Stimulated activated CD8-positive, alpha-beta memory T cell treated with anti-CD3 and anti-CD28 coated beads, Interleukin-15, amount 100 ng/mL, for 1 hour (primary cell): ENCODE measurements at places on chromosomes 7 and 10.

DNA sequence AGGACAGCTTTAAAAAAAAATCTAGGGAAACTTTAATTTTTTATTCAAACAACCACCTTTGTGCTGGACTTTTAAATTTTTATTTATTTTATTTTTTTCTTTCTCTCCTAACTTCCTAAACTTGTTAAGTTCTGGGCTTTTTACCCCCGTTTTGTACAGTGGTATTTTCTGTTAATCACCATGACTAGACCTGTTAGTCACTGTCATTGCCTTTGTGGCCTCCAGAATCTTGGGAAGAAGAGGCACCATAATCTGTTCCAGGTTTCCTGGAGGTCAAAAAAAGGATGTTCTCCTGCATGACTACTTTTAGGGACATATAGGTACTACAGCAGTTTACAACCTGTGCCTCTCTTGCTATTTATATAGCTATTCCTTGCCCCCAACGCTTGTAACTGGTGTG is 31.1 kb upstream of the DDX50 start:
- DNase-seq = no peak

GRCh38 chr7:81624650-81625631 is 144.9 kb downstream of the HGF start:
- DNase-seq = no peak

- no peak for DNase-seq
Observed at GRCh38 chr7:148722340-148723165, 23.9 kb downstream of the CUL1 start.

GRCh38 chr10:58518775-58519174 is 6.1 kb downstream of the BICC1 start:
- no peak for DNase-seq

DNA sequence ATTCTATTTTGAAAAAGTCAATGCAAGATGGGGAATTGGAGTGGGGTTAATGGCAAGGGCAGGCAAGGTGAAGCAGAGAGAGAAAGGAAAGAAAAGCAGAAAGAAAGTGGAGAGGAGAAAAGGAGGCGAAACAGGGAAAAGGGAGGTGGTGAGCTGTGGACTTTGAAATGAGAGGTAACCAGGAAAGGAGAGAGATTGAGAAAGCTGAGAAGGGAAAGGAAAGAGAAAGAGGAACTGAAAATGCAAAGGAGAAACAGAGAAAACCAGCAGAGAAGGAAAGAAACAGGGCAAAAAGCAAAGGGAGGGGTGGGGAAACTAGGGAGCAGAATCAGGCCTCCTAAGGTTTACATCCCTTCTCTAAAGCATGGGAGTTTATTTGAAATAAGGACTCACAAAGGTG is 72.5 kb upstream of the TPK1 start:
- no peak for DNase-seq

DNA sequence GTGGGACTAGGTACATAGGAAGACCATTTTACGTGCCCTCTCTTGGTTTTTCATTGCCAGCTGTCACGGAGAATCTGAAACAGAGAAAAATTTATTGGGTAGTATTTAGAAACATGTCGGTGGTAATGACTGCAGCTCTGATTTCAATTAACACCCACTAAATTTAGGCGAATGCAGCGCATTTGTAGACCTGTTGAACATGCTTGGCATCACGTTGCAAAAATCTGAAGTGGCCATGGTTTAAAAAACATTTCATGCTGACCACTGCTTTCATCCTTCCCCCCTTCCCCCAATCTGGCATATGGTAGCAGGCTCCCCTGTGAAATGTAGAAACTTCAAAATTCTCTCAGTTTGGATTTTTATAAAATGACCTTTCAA is 34.0 kb downstream of the LRMDA start:
- no peak for DNase-seq

- no peak for DNase-seq
Observed at GRCh38 chr10:4701016-4701415, 125.0 kb upstream of the AKR1E2 start.

DNA sequence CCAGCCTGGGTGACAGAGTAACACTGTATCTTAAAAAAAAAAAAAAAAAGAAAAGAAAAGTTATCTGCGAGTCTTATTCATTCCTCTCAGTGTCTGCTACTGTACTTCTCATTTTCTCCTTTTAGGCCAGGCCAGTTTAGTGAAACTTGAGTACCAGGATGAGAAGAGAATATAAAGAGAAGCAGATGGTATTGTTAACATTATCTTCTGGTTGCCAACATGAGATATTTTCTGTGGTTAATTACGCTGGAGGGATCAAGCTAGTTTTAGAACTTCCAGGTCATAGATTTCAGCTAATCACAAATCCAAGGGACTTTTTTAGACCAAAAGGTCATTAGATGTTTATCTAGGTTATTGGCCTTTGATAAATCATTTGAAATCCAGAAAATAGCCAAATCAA is 252.6 kb upstream of the SMIM30 start:
- no peak for DNase-seq

DNA sequence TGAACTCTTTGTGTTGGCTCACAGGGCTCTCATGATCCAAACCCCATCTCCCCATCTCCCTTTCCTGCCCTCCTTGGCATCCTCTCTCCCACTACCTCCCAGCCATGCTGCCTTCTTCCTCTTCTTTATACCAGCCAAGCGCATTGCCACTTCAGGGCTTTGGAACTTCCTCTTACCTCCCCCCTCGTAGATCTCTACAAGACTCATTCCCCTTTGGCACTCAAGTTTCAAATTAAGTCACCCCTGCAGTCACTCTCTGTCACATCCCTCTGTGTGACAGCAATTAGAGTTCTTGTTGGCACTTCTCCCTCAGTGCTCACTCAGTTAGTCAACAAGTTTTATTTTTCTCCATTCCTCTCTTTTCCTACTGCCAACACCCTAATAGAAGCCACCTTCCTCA is 20.8 kb upstream of the NRP1 start:
- no peak for DNase-seq

- no peak for DNase-seq
Observed at GRCh38 chr7:100211342-100211780, 8.4 kb upstream of the PVRIG start.

DNA sequence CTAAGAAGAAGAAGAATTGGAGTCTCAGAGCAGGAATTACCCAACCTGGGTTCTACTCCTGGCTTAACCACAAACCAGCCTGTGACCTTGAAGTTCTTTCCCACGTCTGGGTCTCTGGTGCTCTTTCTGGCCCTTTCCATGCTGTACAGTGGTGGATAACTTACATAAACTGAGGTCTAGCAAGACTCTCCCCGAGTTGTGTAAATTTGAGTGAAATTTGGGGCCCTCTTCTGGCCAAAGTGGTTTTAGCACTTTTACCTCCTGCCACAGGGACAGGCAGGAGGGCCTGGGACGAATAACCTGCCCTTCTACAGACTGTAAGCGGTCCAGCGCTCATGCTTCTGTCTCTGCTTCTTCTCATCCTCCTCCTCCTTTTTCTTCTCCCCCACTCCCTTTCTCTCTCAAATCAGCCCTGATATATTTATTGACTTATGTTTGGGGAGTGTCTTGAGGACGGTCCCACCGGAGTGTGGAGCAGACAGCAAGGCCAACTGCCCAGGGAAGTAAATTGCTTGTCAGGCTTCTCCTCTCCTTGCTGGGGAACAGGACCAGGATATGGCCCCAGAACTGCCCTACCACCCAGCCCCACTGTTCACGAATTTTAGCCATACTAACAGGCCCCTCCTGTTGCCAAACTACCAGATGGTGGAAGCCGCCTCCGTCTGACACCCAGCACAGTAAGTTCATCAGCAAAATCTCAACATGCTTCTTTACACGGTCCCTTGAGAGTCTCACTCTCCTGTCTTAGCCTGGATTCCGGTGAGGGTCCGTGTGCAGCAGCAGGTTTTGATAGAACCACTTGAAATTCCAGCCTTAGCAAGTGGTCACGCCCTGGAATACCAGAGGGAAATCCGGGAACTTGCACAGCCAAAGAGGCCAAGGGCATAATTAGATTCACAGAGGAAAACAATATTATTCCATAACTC is 4.0 kb upstream of the SH3PXD2A start:
- peak; percentile 31 for DNase-seq

GRCh38 chr10:104057717-104058116 is 28.0 kb downstream of the COL17A1 start:
- no peak for DNase-seq

GRCh38 chr7:52695973-52696595 is 339.3 kb upstream of the POM121L12 start:
- DNase-seq = no peak

DNA sequence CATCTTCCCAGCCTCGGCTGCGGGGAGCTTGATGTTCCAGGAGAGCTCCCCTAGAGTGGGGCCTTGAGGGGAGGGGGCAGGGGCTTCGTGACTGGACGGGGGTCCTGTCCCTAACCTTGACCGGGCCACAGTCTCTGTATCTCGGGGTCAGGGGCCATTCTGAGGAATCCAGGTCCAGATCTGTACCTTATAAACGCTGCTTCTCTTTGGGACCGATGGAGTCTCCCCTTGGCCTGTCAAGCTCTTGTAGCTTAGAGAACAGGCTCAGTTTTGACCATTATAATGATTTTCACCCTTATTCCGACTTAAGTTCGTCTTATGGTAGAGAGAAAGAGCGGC is 831 bp downstream of the ZKSCAN5 start:
- no peak for DNase-seq

- DNase-seq = no peak
Observed at GRCh38 chr7:21013765-21014539, 227.3 kb upstream of the SP8 start.

GRCh38 chr7:30585675-30586074 is 9.0 kb upstream of the GARS1 start:
- no peak for DNase-seq

GRCh38 chr7:41834805-41835694 is 132.2 kb upstream of the INHBA start:
- DNase-seq = no peak

GRCh38 chr7:108409146-108409545 is 47.1 kb downstream of the NRCAM start:
- DNase-seq = no peak

DNA sequence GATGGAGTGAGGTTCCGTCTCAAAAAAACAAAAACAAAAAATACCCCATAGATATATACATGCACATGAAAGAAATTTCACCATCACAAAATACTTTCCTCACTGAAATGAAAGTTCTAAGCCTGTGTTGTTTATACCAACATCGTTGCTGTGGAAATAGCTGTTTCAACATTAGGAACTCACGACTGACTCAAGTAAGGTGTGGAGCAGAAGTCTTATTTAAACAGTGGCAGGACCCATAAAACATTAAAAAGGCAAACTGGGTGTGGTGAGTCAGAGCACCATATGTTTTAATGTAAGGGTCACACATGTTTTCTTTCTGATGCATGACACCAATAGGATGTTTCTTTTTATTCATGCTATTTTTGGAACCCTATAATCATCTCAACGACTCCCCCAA is 48.3 kb downstream of the BAIAP2L1 start:
- DNase-seq = no peak

- DNase-seq = no peak
Observed at GRCh38 chr10:3853547-3854303, 68.7 kb upstream of the KLF6 start.

DNA sequence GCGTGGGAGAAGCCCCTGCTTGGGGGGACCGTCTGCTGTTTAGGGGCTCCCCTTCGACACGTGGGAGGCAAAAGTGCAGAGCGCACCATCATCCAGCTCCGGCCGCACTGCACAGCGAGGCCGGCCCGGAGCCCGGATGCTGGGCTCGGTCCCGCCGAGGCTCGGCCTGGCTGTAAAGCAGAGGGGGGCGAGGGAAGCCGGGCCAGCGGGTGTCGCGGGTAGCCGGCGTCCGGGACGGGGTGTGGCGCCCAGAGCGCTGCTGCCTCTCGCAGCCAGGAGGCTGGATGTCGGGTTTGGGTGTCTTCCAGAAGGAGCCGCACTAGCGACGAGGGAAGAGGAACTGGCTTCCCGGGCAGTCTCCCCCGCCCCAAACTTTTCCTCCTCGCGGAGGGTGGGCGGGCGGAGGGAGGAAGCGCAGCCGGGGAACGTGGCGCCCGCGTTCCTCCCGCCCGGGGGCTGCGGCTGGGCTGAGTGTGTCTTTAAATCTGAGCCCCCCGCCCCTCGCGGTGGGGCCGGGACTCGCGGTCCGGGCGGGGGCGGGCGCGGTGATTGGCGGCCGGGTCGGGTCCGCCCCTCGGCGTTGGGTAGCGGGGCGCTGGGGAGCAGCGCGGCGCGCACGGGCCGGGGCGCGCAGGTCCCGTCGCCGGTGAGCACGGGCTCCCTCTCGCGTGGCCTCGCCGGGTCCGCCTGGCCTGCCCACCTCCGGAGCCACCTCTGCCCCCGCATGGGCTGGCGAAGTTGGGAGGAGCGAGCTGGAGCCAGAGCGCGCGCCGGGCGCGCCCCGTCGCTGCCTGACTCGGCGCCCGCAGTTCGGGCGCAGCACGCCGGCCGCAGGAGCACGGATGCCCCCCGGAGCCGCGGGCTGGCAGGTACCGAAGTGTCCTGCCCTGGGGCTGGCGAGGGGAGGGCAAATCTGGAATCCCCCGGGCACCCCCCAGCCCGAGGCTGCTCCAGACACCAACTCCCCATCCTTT is at the start of gene PALD1:
TSS of gene PALD1 (plus strand) at position 577 of the 974 bp plus-strand sequence. CDS start 47,185 bp downstream, outside the sequence.
- DNase-seq = no peak

DNA sequence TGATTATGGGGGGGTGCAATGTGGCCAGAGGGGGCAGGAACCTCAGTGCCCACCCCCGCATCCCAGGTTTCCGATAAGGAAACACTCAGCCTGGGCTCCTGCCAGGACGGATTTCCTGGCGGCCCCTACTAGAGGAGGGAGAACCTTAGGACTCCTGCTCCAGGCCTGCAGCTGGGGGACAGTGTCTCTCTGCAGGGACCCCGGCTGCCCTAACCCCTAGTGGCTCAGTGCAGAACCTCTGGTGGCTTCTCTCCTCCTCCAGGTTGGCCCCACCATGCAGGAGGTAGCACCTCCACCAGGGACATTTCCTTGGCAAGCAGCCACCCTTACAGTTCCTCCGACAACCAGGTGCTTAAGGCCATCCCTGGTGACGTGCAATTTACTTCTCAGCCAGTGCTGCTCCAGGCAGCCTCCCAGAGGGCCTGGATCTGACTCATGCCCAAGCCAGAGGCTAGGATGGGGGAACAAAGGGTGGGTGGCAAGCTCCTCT is 31.9 kb downstream of the SH2B2 start:
- no peak for DNase-seq

- DNase-seq = no peak
Observed at GRCh38 chr10:16585103-16585502, 63.4 kb upstream of the C1QL3 start.

DNA sequence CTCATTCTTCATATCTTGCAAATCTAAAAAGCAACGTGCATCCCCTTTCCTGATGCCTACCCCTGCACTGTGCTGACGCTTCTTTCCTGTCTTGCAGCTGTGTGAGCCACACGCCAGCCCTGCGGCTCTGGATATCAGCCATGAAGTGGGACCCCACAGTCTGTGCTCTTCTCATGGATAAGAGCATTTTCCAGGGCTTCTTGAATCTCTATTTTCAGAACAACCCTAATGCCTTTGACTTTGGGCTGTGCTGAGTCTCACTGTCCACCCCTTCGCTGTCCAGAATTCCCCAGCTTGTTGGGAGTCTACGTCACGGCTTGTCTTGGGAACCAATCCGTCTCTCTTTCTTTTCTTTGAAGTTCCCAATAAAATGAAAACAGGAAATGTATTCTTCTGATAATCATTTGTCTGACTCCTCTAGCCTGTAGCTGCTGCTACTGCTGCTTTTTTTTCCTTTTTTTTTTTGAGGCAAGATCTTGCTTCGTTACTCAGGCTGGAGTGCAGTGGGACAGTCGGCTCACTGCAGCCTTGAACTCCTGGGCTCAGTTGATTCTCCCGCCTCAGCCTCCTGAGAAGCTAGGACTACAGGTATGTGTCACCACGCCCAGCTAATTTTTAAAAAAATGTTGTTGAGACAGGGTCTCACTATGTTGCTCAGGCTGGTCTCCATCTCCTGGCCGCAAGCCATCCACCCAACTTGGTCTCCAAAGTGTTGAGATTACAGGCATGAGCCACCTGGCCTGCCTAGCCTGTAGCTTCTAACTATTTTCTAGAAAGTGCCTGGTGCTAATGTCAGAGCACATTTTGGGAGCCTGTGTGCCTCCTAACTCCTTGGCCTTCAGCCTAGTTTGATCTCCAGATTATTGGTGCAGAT is 30.3 kb downstream of the GSTO2 start:
- DNase-seq = no peak
